Prostate gland (tissue), 2 donors: ENCODE measurements at places on chromosomes 6 and 20. TPM values are rescaled to one million over a fixed set of nuclear protein-coding genes. Genes with fewer than 3 reads are reported as not detected.

Gene PTGIS
- 34.6 TPM for total RNA-seq

Gene DUSP15
- 57.9 TPM for total RNA-seq

Gene LY6G6F
- total RNA-seq: 3.7 TPM

Gene LIN28B
- 2.6 TPM for total RNA-seq

Gene FNDC1
- 0.09 TPM for total RNA-seq
